HL-60 (cell line): ENCODE measurements at places on chromosomes 1 and 21.
A peak's percentile ranks its signal among the peaks of the same experiment; 100 is the strongest.

DNA sequence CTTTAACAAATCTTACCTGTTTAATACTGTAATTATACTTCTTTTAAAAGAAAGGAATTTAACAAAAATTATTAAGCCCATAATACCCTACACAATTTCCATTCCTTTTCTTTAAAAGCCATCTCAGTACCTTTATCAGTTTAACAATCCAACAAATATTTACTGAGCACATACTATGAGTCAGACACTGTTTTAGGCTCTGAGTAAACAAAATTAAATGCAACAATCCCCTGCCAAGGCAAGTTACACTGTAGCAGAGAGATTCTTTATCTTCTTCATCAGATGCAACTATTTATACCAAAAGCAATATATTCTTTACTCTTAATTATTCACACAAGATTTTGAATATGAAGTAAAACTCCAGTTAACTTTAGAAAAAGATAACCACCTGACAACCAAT, 12.0 kb downstream of the DENND1B start:
- DNase-seq, result no peak

- no peak for DNase-seq
Measured at GRCh38 chr1:2384941-2385481, 6.3 kb downstream of the MORN1 start.

DNA sequence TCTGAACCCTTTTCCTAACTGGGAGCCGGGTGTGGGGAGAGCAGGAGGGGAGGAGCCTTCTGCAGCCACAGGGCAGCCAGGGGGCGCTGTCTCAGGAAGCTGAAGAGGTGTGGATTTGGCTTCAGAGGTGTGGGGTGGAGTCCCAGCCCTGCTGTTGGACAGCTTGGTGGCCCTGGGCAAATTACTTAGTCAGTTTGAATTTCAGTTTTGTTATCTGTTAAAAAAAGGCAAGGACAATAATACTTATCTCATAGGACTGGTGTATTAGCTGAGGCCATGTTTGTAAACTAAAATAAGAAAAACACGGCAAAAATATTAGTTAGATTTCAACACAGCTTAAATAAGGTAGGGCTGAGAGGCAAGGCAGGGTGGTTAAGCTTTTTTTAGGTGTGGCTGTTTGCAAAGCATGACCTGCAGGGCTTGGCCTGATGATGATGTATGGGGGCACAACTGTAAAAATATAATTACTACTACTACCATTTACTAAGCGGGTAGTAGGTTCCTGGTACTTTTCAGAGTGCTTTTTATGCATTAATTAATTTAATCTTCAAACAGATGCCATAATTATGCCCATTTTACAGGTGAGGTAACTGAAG, 111.8 kb downstream of the PLXNA2 start:
- peak; percentile 41 for DNase-seq

- DNase-seq, result no peak
Measured at GRCh38 chr21:26167593-26167992, 3.0 kb downstream of the APP start.

DNA sequence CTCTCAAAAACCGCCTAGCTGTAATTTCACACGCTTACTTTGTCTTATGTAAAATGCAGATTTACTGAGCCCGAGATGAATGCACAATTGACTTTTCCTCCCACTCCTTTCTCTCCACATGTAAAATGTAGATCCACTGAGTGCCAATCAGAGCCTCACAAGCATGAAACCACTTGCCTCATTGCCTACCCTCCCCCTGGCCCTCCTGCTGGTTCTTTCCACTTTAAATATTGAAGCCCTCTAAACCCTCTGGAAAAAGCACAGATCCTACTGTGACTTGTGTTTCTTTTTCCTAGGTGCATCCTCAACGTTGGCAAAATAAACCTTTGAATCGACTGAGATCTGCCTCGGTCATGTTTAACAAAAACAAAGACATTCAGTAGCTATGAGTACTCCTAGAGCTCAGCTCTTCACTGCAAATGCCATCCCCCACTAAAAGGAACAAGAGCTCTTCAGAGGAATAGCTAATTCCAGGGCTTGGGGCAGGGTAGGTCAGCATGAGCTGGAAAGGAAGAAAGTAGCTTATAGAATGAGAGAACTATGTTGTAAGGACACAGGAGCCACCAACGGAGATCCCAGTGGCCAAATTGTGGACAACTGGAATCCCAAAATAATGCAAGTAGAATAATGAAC, 365.5 kb upstream of the RUNX1 start:
- no peak for DNase-seq

DNA sequence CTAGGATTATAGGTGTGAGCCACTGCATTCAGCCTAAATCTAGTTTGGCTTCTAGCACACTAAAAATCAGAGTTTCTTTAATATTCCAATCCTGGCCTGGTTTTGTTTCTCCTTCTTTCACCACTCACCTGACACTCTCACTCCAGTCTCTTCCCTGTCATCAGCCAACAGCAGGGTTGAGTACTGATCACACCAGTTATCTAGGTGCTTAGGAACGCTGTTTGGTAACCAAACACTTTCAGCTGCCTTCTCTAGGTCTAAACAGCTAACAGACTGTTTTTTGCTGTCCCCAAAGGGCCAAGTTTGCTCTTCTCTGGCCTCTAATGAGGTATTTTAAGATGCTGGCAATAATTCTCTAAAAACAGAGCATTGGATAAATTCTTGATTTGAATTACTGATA, 17.7 kb upstream of the FRRS1 start:
- no peak for DNase-seq

GRCh38 chr1:227951624-227952373, 4.1 kb upstream of the WNT9A start:
- DNase-seq, result no peak

GRCh38 chr1:155062702-155063411, 683 bp upstream of the EFNA4 start:
- no peak for DNase-seq

- DNase-seq, result no peak
Measured at GRCh38 chr1:67004176-67004575, 49.8 kb downstream of the SLC35D1 start.

GRCh38 chr1:225461533-225462428, 33.9 kb upstream of the LBR start:
- DNase-seq, result no peak

- no peak for DNase-seq
Measured at GRCh38 chr1:163147019-163147418, 55.7 kb downstream of the RGS5 start.

DNA sequence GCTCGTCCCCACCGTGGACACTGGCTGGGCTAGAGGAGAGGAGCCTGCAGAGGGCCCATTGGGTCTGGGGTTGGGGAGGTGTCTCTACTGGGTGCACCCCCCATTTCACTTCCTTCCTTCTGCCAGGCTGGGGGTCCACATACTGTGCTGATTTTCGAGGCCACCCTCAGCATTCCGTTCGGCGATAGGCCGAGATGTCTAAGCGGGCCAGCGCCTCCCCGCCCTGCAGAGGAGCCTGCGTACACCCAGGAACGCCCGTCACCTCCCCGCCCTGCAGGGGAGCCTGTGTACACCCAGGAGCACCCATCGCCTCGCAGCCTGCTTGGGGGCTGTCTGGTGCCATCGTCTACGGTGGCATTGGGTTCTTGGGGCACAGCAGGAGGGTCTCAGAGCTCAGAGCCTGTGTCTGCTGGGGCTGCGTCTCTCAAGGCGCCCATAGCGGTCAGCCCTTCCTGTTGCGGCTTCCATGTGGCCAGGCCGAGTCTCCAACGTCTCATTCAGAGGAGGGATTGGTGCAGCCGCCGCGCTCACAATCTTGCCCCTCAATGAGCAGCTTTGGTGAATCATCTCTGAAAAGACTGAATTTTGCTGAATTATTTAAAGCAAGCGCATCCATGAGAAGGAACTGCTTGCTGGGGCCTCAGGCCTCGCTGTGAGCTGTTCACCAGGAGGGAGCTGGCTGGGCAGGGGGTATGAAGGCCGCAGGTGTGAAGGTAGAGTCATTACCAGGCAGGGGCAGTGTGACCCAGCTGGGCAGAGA, 30.7 kb upstream of the AGPAT3 start:
- DNase-seq, result peak; percentile 23

DNA sequence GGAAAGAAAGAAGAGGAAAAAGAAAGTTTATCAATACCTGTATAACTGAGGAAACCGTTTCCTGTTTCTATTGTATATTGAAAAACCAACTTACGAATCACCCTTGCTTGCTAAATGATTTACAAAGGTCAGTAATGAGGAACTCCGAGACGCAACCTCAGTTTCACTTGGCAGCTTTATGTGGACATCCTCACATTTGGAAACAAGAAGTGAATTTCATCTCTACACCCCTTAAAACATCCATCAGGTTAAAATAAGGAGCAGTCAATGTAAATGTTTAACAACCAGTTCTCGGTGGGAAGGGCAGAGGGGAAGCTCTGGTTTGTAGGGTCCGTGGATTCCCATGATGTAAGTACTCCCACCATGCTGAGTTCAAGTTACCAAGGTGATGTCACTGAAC, 481.7 kb upstream of the RUNX1 start:
- no peak for DNase-seq

- DNase-seq, result peak; percentile 16
Measured at GRCh38 chr1:185337246-185337645, 20.2 kb upstream of the IVNS1ABP start.

DNA sequence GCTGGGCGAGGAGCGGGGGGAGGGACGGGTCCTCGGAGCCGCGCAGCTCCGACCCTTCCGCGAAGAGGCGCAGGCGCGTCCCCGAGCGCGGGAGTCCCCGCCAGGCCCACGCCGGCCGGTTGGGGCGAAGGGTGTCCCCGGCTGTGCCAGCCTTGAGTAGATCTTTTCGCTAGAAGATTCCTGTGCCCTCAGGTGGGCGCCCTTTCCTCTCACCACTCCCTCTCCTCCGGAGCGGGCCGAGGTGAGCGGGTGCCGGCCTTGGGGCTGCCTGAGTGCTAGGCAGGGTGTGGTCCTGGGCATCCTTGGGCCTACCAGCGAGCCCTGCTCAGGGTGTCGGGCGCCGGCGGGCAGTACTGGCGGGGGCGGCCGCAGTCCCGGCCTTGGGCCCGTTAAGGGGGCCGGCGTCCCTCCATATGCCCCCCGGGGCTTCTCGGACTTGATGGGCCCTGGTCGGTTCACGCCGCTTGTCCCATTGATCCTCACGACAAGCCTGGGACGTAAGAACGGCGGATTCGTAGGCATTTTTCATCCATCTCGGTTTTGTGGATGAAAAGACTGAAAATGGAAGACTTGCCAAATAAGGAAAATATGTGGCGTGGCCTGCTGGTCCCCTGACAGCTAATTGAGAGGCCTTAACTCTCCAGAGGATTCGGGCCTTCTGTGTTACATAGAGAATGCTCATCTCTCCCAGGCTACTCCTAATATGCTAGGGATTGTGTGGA, 712 bp downstream of the DEGS1 start:
- DNase-seq, result peak; percentile 63

GRCh38 chr1:23527366-23527765, 3.7 kb downstream of the E2F2 start:
- peak; percentile 56 for DNase-seq

DNA sequence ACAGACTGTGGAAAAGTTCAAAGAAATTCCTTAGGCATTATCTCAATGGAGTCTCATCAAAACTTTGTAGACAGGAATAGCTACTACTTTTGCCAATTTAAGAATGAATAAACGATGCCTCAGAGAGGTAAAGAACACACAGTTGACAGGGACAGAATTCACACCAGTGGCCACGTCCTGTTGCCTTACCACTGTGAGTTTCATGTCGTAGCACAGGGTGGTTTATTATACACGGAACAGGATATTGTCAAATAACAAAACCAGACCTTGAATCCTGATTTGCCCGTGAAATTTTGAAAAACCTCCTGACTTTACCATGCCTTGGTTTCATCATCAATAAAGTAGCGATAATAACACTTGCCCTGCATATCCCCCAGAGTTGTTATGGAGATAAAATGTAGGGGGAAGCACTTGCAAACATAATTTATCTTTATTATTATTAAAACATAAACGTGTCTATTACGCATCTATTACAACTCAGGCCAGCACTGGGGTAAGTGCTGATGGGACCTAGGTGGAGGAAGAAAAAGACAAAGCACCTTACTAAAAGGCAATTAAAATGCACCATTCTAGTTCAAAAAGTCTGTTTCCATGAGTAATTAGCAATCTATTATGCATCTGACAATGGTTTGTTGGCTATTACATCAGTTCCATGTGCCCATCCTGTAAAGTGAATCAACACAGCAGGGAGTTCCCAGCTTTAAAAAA, 408.1 kb upstream of the RUNX1 start:
- no peak for DNase-seq

DNA sequence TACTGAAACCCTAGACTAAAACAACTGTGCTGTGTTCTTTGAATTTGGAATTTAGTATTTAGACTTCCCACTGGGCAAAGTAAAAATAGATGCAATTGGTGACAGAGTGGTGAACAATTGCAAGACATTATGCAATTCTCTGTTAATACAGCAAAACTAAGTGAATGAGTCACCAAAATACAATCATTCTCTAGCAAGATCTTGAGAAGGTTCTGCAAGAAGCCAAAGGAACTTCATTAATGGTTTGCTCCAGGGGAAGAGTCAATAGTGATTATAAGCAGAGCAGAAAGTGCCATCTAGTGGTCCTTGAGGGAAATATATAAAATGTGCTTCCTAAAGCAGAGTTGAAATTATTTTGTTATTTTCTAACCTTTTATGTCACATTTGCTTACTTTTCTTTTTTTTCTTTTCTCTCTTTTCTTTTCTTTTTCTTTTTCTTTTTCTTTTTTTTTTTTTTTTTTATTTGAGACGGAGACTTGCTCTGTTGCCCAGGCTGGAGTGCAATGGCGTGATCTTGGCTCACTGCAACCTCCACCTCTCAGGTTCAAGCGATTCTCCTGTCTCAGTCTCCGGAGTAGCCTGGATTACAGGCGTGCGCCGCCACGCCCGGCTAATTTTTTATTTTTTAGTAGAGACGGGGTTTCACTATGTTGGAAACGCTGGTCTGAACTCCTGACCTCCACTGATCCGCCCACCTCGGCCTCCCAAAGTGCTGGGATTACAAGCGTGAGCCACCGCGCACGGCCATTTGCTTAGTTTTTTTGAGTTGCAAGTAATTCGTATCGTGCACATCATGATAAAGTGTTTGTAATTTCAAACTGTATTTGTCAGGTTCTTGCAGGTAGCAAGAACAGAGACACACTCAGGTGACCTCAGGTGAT, 99.2 kb downstream of the CTH start:
- peak; percentile 33 for DNase-seq

DNA sequence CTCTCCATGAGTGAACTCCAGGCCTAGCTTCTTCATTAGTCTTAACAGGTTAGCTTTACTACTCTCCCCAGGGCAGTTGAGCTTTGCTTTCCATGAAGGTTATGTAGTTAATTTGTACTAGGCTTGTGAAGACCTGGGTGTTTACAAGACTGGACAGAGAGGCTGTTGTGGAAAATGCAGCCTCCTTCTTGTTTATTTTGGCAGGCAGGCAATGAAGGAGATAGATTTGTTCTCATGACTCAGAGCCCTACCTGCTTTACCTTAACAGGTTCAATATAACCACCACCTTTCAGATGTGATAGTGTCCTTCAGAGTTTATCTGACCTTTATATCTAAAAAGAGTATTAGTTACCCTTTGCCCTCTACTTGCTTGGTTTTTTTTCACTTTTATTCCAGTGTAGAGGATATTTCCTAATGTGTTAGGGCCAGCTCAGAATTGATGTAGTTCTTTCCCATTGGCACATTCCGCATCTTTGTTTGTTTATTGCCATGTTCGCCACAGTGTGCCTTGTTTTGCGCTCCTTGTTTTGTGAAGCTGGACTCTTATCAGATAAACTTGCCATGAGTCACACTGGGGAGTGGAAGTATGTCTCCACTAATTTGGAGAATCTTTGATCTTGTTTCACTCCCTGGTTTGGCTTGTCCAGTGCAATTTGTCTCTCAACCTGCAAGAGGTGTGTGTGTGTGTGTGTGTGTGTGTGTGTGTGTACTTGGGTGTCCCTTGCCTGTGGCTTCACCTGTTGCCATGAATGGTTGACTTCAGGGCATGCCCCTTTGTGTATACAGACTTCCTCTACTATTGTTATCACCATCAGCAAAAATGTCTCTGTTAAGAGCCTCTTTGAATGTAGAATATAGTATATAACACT, 87.4 kb upstream of the MACF1 start:
- DNase-seq, result no peak
